ENCODE measurements at places on chromosomes 2 and 18.

DNA sequence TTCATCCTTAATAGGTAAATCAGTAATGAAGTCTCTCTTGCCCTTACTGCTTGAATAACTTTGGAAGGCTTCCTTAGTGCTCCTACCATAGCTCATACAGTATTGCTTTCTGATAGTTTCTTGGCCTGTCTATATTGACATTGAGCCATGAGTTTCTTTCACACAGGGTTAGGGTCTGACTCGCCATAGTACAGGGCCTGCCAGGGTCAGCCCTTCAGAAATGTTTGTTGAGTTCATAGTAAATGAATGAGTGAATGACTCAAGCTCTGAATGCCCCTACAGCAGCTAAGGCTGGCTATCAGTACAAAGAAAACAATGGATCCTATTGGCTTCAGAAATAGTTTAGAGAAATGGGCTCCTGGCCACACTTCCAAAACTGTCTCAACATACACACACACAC is 65.0 kb upstream of the LRATD1 start:
- no peak for DNase-seq

GRCh38 chr2:178579006-178579405 is 98.7 kb downstream of the PLEKHA3 start:
- DNase-seq: no peak

DNA sequence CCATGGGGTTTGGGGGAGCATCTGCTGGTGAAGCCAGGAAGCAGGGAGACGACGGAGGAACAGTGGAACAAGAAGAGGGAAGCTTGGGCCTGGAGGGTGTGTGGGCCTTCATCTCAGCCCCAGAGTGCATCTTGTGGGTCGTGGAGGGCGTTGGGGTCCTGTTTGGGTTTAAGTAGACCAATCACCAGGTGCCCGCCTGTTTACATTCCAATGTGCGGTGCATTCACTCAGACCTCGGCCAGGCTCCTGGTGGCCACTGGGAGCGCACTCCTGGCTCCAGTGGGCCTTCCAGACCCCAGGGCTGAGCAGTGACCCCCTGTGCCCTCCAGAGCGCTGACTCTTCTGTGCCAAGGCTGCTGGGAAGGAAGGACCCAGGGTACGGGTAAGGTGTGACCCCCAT is 293.7 kb downstream of the NDUFA10 start:
- DNase-seq: no peak

DNA sequence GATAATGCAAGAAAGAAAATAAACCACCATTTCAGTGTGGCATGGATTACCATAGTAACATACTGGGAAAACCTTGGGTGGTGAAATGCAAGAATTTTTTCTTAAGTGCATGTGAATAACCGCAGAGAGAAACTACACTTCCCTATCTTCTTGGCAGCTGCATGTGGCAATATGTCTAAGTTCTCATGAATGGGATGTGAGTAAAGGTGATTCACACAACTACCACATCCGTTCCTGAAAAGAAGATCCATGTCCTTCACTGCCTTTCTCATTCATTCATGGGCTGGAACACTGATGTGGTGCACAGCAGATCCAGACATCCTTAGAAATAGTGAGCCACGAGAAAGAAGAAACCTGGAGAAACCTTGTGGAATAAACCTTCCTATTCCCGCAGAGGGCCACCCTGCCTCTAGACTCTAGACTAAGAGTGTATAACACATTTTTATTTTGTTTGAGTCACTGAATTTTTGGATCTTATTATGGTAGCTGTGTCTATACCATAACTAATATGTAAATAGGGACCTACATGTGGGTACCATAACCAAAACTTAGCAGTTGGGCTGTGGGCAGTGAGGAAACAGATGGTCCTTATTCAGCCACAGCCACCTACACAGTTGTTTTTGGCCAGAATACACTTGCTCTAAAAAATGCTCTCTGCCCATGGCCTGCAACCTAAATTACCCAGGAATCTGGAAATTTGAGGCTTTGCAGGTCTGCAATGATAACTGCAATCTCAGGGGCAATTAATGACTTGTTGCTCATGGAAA is 573.3 kb downstream of the LRP1B start:
- peak; percentile 6 for DNase-seq

- DNase-seq: no peak
Measured at GRCh38 chr2:127155028-127155581, 48.2 kb upstream of the BIN1 start.

- DNase-seq: no peak
Measured at GRCh38 chr2:134231301-134231964, 22.4 kb upstream of the MGAT5 start.
